ENCODE measurements at places on chromosomes 2 and 18.

DNA sequence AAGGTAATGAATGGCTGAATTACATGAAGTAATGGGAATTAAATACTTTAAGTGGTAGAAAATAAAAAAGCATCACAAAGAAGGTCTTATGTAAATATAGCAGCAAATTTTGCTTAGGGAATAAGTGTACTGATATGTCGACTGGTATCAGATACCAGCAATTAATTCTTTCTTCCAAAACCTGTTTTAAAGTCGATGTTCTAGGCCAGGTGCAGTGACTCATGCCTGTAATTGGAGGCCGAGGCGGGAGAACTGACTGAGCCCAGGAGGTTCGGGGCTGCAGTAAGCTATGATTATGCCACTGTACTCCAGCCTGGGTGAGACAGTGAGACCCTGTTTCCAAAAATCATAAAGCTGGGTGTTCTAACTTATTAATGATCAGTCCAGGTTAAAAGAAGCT, 30.3 kb downstream of the SP3 start:
- DNase-seq: no peak

GRCh38 chr2:171034315-171034714, 105.3 kb downstream of the GORASP2 start:
- DNase-seq: no peak

DNA sequence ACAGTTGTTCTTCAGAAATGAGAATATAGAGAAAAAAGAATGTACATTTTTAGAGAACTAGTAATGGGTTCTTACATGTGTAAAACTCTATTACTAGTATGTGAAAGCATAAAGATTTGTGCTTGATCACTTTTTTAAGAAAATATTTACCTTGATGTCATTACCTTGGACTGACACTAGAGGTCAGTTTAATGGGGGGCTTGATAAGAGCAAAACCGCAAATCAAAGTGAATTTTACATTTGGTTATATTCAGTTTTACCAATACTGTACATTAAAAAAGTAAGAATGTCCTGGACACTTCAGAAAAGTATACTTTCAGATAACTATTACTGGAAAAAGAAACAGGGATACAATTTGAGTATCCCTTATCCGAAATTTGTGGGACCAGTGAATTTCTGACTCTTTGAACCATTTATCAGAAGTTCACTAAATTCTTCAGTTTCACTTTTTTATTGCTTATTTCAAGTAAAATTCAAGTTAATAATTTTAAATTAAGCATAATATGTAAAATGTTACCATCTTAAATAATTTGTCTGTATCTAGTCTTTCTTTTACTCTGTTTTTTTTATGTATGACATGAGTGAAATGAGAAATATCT, 1149.5 kb downstream of the DSC3 start:
- DNase-seq: no peak

- DNase-seq: no peak
Measured at GRCh38 chr2:33258387-33258786, 218.1 kb upstream of the RASGRP3 start.

DNA sequence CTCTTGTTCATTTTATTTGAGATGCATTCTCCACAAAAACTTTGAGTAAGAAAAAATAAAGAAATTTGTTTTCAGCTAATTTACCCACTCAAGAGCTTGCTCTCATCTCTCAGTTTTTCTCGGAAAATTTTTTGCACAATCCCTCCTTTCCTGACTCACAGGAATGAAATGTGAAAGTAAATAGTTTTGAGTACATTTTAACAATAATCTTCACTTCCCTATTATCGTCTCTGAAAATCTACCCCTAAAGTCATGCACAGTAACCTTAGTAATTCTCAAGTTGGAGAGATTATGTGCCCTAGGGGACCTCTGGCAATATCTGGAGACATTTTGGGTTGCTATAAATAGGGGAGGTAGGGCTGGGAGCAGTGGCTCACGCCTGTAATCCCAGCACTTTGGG, 2.6 kb downstream of the CYB5A start:
- DNase-seq: no peak

DNA sequence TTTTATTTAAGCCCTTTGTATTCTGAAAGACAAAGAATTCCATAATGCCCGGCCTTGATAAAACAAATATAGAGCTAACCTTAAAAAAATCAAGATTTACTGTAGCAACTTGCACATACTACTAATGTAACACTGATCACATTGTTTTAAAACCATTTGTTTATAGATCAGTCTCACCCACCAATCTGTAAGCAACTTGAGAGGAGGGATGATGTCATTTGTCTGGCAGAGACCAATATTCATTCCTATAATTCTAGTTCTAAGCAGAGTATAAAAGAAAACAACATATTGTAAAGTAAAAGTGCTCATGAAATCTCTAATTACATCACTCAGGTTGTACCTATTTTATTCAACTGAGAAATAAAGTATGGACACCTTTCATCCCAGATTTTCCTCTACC, 380.6 kb downstream of the TGIF1 start:
- no peak for DNase-seq

DNA sequence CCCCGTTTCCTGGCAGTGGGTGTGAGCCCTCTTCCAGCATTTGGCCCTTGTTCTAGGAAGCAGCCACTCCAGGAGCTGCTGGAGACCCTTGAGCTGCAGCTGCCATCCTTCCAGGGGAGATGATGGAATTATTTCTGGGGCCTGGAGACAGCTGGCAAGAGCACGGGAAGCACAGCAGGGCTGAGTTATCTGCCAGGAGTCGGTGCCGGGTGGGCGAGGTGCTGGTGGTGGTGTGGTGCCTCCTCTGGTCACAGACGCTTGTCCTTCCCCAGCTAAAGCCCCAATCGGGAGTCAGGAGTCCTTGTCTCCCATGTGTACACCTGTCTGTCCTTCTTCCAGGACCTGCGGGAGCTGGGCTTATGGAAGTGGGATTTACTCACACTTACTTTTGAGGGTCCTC, 36.0 kb downstream of the DPYSL5 start:
- no peak for DNase-seq

GRCh38 chr2:218995972-218996711, 2.9 kb upstream of the CRYBA2 start:
- peak; percentile 59 for DNase-seq

- no peak for DNase-seq
Measured at GRCh38 chr2:6995391-6996097, 78.3 kb downstream of the RNF144A start.

GRCh38 chr2:85457877-85458316, 39.4 kb downstream of the SH2D6 start:
- DNase-seq: no peak

DNA sequence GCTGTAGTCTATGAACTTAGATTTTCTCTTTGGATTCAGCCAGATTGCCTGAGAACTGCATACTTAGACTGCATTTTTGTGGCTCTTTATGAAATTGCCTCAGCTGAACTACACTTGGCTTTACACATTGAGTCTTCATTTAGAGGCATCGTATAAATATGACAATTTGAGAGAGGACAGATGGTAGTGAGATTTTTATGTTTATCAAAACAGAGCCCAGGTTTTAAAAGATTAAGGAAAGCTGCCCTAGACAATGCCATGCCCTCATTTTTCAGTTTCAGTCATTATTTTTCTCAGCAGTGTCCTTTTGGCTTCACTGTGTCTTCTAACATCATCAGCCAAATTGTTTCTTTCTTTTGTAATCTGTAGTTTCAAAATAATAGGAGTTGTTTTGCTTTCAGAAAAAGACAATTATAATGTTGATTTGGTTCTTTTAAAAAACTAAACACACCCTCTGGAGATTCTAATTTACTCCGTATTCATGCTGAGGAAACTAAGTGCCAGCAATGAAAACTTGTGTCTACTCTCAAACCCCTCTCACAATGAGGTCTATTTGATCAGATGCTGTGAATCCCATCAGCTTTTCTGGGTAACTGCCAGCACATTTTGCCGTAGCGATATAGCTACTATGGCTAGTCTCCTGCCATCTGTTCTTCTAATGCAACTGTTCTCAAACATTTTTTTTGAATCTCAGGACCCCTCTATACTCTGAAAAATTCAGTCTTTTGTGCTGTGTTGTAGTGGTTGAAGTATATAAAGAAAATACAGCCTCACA, 46.2 kb downstream of the TWSG1 start:
- DNase-seq: no peak

DNA sequence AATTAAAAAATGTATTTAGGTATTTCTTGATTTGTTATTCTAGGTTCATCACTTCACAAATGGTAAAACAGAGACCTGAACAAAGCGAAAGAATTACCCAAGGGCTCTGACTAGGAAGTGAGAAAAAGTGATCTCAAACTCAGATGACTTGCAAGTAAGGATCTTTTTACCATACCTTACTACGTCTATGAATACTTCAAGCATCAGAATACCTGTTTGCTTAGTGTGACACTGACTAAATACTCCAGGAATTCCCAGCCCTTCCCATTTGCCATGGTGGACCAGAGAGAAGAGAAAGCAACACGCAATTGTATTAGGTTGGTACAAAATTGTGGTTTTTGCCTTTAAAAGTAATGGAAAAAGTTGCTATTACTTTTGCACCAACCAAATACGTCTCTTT, 35.8 kb upstream of the FIGN start:
- no peak for DNase-seq
